Adipocyte (in vitro differentiated cells): ENCODE measurements at places on chromosomes 5 and 9.

DNA sequence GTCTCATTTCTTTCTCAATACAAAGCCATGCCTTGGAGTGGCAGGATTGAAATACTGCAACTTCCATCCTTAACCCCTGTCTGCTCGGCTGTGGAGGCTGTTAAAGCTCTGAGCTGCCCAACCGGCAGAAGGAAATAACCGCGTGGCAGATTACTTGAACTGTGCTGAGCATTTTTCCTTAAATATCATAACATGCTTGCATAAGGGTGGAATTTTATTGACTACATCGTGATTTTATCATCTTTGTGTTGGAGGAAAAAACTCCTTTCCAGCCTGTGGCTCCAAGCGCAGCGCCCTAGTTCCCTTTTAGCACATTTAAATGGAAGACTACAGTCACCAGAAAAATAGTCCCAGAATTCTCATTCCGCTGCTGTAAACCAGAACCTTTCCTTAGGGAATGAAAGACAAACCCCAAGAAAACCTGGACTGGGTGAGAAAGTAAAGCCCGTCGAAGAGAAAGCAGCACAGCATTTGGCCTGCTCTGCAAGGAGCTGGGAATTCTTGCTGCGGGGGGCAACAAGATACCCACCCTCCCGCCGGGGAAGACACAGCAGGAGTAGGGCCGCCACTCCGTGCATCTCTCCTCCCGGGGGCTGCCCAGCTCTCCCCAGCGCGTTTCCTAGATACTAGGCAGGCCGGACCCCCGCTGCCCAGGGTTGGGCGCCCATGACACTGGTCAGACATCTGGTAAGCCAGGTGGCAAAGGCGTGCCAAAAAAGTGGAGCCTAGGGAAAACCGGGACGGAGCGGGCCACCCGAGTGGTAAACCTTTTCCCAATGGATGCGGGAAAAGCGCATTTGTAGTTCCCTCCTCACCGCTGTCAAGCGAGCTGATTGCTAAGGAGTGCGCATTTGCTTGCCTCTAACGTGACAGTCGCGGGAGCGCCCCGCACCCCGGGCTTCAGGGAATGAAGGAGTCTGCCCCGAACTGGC lies 1.3 kb downstream of the SHC3 start:
- DNase-seq = peak; percentile 22

- DNase-seq = peak; percentile 2
These were observed 57.2 kb downstream of the MLANA start for GRCh38 chr9:5947912-5948311.

DNA sequence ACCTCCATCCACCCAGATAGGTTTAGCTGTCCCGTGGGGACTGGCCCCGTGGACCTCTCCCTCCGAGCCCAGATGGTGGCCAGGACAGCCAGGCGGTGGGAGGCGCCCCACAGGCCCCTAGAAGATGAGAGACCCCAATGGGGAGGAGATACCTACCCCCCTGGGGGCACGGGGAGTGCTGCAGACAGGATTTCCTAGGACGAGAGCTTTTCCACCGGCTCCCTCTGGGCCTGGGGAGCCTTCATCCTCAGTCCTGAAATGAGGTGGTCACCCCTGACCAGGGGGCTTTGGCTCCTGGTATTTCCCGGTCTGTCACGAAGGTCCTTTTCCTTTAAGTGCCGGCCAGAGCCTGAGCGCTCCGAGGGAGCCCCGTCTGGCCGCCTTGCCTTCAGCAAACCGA lies 46.8 kb downstream of the MRPL36 start:
- no peak for DNase-seq

DNA sequence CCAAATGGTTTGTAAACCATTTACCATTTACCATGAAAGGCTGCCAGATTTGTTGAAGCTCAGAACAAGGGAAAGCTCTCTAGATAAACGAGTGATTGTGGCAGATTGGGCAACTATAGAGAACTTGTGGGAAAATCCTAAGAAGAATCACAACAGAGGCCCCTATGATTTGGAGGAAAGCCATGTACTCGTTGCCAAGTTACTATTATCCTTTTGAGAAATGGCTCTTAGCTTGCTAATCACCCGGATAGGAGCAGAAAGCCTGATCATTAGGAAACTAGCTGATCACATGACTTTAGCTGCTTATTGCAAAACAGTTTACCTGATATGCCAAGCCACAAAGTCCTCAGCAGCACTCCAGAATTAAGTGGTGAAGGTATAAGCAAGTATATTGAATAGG lies 23.5 kb upstream of the ATG10 start:
- DNase-seq = peak; percentile 21

- no peak for DNase-seq
These were observed 196.6 kb upstream of the CD180 start for GRCh38 chr5:67393211-67393610.

GRCh38 chr5:60958088-60958487 lies 13.1 kb downstream of the NDUFAF2 start:
- DNase-seq = no peak

- no peak for DNase-seq
These were observed 714 bp upstream of the IER5L start for GRCh38 chr9:129178568-129179382.

DNA sequence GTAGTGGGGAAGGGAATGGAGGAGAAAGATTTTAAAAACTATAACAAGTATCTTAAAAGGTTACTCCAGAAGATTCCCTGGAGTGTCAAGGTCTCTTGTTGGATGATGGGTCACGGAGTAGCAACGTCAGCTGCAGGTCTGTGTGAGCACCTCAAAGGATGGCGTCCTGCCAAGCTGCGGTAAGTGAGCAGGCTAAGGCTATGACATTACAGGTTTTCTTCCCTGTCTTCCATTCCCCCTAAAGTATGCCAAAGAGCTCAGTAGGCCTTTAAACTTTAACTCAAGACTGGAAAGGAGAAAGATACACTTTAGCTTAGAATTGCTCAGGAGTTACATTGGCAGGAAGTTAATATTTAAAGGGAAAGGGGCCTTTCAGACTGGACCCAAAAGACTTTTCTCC lies 17.5 kb downstream of the SPOCK1 start:
- DNase-seq = no peak

DNA sequence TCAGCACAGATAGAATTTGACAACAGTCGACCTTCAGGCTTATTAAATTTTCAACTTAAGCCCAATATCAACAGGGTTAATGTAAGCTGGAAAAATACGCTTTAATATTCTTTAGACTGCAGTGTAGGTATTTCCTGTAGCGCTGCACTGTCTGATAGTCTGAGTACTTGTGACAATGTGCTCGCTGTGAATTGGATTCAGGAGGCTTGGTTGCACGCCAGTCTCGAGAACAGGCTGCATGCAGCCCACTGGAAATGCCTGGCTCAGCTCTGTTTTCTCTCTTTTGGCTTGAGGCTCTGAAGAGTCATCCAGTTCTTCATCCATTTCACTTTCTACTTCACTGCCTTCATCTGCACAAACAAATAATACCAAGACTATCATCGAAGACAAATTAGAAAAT lies 300.9 kb downstream of the RFX3 start:
- no peak for DNase-seq

GRCh38 chr9:136326061-136326760 lies 1.1 kb upstream of the GPSM1 start:
- peak; percentile 95 for DNase-seq

- no peak for DNase-seq
These were observed 106.7 kb downstream of the INSYN2B start for GRCh38 chr5:169873642-169874041.

GRCh38 chr9:22446950-22447617 lies 460 bp downstream of the DMRTA1 start:
- DNase-seq = peak; percentile 62

- DNase-seq = no peak
These were observed 2384.6 kb upstream of the WWC1 start for GRCh38 chr5:165906871-165907270.

DNA sequence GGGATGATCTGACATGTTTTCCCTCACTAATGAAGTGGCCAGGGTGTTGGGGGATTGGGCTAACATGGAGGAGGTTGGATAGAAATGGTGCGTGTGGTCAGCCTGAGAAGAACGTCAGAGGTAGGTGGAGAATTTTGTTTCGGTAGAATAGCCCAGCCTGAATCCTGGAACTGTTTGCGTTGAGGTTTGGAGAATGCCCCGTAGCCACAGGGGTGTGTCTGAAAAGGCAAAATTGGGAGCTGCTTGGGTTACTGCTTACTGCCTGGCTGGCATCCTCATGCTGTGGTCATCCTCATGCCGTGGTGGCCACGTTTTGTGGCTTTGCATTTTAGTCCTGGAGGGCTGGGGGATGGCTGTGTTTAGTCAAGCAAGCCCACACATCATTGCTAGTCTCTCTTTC lies 236.9 kb downstream of the GOLPH3 start:
- no peak for DNase-seq

DNA sequence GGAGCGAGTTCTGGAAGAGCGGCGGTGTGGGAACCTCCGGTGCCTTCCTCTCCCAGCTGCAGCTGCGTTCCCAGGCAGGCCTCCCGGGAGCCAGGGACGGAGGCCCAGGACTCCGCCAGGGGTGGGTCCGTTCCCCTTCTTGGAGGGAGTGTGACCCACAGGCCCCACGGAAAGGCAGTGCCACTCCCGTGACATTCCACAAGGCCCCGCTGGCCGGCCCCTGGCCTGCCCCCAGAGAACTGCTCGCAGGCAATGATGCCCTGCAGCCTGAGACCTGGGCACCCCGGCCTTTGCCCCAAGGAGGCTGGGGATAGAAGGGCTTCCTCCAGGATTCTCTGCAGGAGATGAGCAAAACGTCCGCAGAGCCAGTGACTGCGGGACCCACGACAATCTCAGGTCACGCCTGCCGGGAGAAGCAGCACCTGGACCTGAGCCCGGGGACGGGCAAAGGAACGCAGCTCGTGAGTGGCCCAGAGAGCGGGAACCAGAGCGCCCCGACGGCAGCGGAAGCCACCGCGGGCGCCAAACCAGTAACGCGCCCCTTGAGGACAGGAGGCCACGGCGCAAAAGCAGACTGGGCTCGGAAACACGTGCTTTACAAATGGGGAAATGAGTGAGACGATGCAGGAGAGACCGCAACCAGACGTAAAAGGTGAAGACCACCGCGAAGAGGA lies 9.3 kb downstream of the OBP2B start:
- no peak for DNase-seq

DNA sequence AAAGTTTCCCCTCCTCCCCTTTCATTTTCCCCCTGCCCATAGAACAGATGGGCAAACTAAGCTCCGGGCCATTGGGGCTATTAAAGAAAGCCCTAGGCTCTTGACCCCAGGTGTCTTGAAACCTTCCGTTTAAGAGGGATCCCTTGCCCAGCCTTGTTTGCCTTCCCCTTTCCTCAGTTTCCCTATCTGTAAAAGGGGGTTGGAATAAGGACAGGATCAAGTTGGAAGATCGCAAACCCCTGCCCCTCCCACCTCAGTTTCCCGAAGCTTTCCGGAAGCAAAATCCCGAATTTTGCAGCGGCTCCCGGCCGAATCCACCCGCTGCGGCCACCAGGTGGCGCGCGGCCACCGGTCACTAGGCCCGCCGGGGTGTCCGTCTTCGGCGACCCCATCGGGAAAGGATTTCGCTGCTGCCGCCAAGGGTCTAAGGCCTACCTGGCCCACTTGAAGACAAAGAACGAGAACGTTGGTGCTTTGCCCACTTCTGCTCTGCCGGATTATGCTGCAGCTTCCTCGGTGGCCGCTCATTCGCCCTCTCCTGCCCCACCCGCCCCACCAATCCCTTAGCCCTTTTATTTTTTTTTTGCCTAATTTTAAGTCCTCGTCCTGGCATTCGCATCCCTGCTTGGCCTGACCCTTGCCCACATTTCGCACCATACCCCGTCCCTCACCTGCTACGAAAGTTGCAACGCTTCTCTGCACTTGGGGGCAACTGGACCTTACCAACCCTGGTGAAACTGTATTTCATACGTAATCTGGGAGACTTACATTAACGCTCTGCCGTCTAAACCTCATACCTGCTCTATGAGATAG lies 962 bp upstream of the NR6A1 start:
- DNase-seq = peak; percentile 89

GRCh38 chr5:6273090-6273735 lies 105.1 kb downstream of the MED10 start:
- no peak for DNase-seq

GRCh38 chr5:172946146-172946545 lies 13.1 kb upstream of the RPL26L1 start:
- no peak for DNase-seq

DNA sequence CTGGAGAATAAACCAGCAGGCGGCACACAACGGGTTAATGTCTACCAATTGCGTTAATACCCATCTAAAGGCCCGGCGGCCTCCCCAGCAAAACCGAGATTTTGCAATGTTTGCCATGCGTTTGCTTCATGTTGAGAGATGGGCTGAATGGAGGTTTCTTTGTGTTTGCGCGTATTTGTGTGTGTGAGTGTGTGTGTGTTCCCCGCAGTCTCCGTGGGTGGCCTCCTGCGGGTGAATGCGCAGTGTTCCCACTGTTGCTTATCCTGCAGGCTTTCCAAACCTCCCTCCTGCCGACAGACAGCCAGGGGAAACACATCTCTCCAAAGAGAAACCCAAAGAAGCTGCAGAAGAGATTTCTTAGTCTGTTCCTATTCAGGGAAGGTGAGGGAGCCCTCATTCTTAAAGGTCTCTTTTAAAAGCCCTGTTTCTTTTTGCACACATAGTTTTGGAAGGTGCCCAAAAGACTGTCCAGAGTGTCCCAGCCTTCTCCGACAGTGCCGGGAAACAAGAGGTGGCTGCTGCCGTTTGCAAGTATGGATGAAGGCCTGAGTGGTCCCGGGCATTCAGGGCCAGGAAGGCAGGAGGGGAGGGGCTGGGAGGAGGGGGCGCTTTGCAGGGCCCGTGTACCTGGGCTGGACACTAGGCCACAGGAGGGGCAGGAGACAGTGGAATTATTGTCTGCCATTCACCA lies 103.8 kb upstream of the ERCC6L2 start:
- DNase-seq = no peak

DNA sequence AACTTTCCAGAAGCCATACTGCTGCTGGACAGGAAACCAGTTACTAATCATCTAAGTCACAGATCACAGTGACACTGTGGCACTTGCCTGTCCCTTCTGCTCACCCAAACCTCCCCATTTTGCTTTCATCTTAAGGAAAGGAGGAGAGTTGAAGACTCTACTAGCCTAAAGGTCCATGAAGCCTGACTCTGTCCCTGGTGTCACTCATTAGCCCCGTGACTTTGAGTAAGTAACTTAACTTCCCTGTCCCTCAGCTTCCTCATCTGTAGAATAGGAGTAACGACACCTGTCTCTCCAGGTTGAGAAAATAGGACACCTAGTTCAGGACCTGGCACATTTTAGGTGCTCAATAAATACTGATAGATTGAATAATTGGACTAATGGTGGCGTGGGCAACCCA lies 536 bp upstream of the SLC6A7 start:
- DNase-seq = no peak

DNA sequence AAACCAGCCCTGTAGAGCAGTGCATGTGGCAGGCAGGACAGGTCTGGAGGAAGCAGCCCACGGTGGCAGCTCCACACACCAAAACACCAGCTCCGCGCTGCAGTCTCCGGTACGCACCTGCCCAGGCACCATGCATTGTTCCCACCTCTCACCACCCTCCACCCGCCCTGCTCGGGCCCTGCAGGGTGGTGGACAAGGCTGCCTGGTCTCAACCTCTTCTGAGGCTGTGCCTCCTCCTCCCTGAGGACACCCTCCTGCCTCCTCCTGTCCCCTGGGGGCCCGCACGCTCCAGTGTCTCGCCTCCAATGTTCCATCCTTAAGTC lies 96.2 kb downstream of the KCNT1 start:
- DNase-seq = no peak

GRCh38 chr5:178279723-178280438 lies 47.3 kb upstream of the PHYKPL start:
- peak; percentile 64 for DNase-seq

- peak; percentile 98 for DNase-seq
These were observed 487 bp upstream of the EBF1 start for GRCh38 chr5:159100025-159100781.
